Activated naive CD4-positive, alpha-beta T cell (primary cell): ENCODE measurements at places on chromosomes 2 and 18.

GRCh38 chr2:203062126-203062525 lies 47.5 kb downstream of the NBEAL1 start:
- DNase-seq: no peak

- DNase-seq: no peak
Observed at GRCh38 chr18:63867368-63868125, 20.0 kb upstream of the SERPINB2 start.

DNA sequence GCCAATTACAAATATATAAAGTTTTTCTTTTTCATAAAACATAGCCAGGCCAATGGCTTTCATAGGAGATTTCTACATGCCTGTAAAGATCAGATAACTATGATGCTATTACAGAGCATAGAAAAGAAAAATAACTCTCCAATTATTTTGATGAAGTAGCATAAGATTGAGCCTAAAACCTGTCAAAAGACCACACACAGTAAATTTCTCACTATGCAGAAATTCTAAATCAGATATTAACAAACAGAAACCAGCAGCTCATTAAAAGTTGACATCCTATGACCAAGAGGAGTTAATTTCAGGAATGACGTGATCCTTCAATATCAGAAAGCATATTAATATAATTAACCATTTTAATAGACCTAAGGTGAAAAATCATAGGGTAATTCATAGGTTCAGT lies 139.0 kb upstream of the PIEZO2 start:
- DNase-seq: no peak

DNA sequence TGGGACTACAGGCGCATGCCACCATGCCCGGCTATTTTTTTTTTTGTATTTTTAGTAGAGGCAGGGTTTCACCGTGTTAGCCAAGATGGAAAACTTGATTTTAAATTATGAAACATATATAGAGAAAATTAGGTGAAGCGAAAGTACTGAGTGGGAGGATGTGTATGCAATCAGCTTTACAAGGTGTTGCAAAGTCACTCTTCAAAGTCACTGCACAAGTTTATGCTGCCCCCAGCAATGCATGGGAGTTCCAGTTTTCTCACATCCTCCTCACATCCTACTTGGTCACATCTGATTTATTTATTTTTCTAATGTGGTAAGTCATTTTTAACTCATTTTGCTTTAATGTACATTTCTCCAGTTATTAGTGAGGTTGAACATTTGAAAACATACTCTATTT lies 49.2 kb upstream of the CHN1 start:
- DNase-seq: no peak

- DNase-seq: no peak
Observed at GRCh38 chr18:42401131-42401673, 446.2 kb downstream of the PIK3C3 start.

- peak; percentile 39 for DNase-seq
Observed at GRCh38 chr2:218257390-218257981, 3.3 kb upstream of the GPBAR1 start.

- no peak for DNase-seq
Observed at GRCh38 chr18:59787998-59788790, 91.0 kb upstream of the CCBE1 start.

DNA sequence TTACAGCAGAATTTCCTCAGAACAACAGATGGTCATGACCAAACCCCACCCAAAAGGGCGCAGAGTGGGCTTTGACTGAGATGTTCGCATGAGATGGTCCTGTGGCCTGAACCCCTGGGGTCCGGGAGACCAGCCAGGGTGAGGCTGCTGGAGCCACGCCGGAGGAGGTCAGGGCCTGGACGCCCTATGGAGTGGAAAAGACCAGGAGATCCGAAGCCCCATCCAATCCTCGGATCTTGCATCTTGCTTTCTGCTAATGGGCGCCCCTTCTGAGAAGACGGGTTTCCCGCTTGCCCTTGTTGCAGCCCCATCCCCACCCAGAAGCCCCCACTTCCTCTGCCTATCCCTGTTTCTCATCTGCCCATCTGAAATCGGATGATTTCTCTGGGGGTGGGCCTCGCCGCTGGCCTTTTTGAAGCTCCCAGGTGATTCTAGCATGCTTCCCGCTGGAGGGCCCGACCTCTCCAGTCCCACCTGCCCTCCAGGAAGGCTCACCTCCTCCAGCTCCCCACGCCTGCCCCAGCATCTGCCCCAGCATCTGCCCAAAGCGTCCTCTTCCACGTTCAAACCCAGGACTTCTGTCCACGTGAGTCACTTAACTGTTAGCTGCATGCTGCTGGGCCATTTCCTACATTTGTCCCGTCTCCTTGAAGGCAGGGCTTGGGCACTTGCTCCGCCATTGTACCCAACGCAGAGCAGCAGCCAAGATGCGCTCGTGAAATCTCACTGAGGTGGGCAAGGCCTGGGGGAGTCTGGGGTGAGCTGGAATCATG lies 4.3 kb upstream of the CNDP1 start:
- no peak for DNase-seq

DNA sequence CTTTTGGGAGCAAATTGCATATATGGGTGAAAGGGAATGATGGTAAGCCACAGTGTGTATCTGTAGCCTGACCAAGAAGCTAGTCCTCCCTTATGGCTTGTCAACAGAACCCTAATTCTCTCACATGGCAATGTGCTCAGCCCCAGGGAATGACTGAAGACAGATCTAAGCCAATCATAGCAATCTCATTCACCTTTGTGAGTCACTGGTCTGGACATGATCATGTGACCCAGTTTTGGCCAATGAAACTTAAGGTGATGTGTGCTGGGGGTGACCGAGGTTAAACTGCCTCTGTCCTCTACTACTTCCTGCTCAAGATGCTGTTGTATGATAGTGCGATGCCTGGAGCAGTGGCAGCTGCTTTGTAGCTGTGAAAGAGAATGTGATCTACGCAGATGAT lies 491.2 kb upstream of the HS6ST1 start:
- no peak for DNase-seq

- DNase-seq: no peak
Observed at GRCh38 chr2:12915787-12916186, 199.1 kb downstream of the TRIB2 start.

GRCh38 chr2:112662704-112663103 lies 17.0 kb downstream of the SLC20A1 start:
- DNase-seq: no peak

GRCh38 chr2:170436077-170436943 lies 258.4 kb downstream of the MYO3B start:
- no peak for DNase-seq

DNA sequence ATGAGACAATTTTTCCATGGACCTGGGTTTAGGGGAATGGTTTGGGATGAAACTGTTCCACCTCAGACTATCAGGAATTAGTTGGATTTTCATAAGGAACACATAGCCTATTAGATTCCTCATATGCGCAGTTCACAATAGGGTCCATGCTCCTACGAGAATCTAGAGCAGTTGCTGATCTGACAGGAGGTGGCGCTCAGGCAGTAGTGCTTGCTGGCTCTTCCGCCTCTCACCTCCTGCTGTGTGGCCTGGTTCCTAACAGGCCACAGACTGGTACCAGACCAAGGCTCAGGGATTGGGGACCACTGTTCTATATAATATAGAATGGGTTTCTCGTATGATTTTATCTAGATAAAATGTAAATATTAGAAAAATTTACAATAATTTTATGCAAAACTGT lies 338.7 kb downstream of the CPS1 start:
- no peak for DNase-seq

GRCh38 chr2:216690853-216691741 lies 4.3 kb downstream of the IGFBP5 start:
- DNase-seq: no peak

GRCh38 chr18:48355276-48356115 lies 53.7 kb downstream of the ZBTB7C start:
- DNase-seq: no peak

DNA sequence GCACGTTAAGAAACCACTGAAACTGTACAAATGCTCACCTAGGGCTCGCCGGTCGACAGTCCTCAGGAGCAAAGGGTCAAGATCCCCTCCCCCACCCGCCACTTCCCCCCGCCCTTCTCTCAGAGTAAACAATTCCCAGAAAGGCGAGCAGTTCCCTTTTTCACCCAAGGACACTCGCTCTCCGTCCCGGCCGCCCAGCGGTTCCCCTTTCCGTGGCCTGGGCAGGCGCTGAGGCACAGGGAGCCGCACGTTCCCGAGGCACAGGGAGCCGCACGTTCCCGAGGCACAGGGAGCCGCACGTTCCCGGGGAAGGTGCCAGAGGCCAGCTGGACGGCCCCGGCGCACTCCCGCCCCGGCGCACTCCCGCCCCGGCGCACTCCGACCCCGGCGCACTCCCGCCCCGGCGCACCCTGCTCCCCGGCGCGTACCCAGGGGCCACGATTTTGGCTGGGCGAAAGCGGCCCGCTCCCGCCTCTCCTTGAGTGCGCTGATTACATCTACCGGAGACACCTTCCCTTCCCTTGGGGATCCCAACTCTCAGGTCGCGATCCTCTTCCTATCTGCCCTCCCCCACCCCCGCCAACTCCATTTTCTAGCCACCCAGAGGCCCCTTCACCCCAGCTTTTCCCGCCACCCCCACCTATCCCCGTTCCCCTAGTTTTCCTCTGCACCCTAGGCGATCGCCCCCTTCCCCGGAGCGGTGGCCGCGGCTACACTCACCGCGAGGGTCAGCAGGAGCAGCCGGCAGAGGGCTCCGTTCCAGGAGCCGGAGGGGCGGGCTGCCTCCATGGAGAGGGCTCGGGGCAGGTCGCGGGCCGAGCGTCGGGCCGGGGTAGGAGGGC lies 817 bp downstream of the DSC2 start:
- DNase-seq: no peak
